ENCODE measurements at places on chromosomes 11 and 22.

DNA sequence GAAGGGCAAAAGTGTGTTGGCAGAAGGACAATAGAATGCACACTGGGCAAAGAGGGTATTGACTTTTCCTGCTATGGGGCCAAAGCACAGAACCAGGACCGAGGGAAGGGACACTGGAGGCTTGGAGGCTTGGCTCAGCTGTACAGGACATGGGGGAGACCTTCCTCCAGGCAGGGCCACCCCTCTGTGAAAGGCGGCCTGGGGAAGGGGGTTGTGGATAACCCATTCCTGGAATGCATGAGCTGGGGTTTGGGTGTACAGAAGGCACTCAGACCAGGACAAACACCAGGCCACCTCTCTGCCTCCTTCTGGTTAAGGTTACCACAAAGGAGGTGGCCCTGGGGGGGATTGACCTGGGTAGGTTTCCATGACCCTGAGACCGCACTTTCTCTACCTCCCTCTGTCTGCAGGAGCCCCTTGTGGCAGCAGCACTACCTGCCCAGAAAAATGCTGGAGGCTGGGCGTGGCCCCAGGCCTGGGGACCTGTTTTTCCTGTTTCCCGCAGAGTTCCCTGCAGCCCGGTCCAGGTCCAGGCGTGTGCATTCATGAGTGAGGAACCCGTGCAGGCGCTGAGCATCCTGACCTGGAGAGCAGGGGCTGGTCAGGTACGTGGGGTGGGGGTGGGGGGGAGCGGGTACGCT lies 9.6 kb downstream of the P2RY2 start:
- peak; percentile 20 for DNase-seq

DNA sequence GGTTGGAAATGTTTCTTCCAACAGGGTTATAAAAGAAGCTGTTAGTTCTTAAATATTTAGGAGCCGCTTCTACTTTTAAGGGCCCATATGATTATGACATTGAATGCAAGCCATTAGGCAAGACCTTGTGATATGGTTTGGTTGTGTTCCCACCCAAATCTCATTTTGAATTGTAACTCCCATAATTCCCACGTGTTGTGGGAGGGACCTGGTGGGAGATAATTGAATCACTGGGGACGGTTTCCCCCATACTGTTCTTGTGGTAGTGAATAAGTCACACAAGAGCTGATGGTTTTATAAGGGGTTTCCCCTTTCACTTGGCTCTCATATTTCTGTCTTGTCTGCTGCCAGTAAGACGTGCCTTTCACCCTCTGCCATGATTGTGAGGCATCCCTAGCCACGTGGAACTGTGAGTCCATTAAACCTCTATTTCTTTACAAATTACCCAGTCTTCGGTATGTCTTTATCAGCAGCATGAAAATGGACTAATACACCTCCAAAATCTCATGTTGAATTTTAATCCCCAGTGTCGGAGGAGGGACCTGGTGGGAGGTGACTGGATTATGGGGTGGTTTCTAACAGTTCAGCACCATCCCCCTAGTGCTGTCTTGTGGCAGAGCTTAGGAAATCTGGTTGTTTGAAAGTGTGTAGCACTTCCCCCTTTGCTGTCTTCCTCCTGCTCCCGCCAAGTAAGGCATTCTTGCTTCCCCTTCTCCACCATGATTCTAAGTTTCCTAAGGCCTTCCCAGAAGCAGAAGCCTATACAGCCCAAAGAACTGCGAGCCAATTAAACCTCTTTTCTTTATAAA lies 4.3 kb downstream of the CD59 start:
- no peak for DNase-seq

- DNase-seq = peak; percentile 95
Observed at GRCh38 chr11:59106363-59107336, at the start of gene FAM111B. TSS of gene FAM111B (plus strand) at chr11:59107237. CDS start at chr11:59109626, 2,389 bp downstream.

DNA sequence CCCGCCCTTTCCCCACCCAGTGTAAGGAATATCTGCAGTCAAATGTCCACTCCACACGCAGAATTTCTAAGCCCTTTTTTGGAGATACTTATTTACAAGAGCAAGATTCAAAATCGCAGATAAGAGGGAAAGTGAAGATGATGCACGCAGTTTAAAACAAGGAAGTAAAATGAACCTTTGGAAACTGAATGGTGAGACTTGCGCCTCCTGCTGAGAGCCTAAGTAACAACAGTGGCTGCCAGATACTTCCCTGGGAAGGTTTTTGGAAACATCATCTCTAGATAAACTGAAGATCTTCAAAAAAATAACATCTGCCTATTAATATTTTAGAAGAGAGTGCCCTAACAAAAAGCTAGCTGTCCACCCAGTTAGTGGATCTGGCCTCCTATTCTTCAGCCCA lies 963.1 kb upstream of the FAT3 start:
- no peak for DNase-seq

DNA sequence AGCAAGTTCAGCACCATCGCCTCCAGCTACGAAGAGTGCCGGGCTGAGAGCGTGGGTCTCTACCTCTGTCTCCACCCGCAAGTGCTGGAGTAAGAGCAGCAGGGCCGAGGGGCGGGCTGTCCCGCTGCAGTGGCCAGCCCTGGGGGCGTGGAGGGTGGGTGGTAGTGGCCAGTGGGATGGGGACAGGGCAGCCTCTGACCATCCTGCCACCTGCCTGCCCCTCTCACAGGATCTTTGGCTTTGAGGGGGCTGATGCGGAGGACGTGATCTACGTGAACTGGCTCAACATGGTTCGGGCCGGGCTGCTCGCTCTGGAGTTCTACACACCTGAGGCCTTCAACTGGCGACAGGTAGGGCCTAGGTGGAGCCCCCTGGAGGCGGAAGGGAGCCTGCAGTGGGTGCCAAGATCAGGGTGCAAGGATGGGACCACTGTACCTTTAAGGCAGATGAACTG lies 15.0 kb upstream of the BBS1 start:
- no peak for DNase-seq

DNA sequence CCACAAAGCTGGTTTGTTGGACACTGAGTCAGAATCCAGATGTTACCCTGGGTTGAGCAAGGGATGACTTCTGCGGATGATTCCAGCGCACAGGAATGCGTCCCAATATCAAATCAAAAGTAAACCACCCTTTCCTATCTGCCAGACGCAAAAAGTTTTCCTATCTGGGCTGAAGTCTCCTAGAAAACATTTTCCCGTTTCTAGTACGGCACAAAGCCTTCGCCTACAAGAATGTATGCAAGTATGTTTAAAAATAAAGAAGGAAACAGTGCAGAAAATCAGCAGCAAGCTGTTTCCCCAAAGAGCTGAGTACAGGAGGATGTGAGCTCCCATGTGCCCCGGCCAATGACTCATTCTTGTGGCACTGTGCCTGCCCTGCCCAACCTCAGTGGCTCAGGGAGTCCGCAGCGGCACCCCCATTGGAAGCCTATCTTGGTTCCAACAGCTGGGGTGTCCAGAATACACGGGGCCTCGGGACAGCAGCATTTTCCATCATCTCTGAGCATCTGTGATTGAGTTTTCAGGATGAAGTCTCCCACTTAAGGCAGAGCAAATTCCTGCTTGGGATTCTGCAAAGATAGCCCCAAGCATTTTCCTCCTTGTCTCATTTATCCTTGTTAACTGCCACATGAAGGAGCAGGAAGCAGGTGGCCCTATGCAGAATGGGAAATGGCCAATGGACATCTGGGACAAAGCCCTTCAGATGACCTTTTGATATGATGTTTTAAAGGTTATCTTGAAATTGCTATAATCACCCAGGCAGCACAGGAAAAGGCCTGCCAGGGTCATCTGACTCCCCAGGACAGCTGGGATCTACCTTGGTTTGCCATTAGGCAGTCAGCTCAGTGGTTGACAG lies 17.5 kb downstream of the KCNJ5 start:
- DNase-seq = no peak

DNA sequence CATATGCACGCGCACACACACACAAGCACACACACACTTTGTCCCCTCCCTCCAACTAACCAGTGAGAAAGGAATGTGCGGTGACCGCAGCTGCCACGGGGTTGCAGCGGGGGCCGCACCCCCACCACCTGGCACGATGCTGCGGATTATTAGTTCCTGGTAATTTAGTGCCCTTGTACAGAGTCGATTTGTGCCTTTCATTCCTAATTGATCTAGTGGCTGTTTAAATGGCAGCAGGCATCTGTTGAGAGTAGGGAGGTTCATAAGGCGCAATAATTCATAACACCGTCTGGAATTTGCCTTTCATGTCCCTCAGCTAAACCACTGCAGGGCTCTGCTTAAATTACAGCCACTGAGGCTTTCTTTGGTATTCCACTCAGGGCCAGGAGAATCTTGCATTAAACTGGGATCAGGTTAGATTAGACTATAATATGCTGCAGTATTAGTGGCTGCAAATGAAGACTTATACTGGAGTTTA lies 113.7 kb downstream of the FEZ1 start:
- DNase-seq = no peak

GRCh38 chr22:19987394-19988306 lies 29.0 kb downstream of the ARVCF start:
- DNase-seq = no peak

- DNase-seq = no peak
Observed at GRCh38 chr11:61037441-61038093, 64.7 kb upstream of the CD5 start.

GRCh38 chr11:64284048-64284961 lies at the start of gene BAD:
TSS of gene BAD (minus strand) at chr11:64284665. CDS start at chr11:64284368, 297 bp downstream.
- DNase-seq = peak; percentile 94

- no peak for DNase-seq
Observed at GRCh38 chr11:23079382-23079813, 219.1 kb upstream of the CCDC179 start.

- no peak for DNase-seq
Observed at GRCh38 chr22:31958625-31959239, 14.4 kb downstream of the YWHAH start.

GRCh38 chr11:1333860-1334259 lies 24.4 kb upstream of the TOLLIP start:
- DNase-seq = no peak

DNA sequence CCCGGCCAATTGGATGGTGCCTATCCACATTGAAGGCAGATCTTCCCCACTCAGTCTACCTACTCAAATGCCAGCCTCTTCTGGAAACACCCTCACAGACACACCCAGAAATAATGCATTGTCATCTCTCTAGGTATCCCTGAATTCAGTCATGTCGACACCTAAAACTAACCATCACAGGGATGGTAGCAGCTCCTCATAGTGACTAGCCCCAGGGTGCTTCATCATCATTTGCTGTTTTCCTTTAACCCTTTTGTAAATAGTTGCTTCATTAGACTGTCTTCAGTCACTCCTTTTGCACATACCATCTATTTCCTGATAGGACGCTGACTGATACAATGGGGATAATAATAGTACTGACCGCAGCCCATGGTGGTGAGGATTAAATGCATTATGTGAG lies 18.8 kb upstream of the AMOTL1 start:
- no peak for DNase-seq

DNA sequence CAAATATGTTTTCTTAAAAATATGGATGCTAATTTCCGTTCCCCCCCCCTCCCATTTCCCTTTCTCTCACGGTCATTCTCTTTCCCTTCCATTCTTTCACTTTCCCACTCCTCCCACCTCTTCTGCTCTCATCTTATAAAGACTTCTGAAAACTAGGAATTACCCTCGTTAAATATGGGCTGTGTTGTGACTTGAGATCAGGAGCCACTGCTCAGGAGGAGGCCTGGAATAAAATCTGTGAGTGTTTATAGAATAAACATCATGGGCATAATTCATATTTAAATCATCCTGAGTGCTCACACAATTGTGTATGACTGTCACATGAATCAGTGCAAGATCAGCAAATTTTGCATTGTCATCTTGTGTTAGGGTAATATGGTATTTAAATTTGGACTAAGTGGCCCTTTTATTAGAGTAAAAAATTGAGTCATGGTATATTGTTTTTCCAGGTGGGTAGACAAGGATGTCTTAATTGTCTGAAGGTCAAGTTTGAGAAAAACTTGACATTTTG lies 208.0 kb downstream of the DDX10 start:
- DNase-seq = no peak

GRCh38 chr11:83666149-83666548 lies 380.0 kb upstream of the CCDC90B start:
- DNase-seq = no peak

GRCh38 chr11:77421041-77421723 lies 52.7 kb downstream of the PAK1 start:
- DNase-seq = no peak

DNA sequence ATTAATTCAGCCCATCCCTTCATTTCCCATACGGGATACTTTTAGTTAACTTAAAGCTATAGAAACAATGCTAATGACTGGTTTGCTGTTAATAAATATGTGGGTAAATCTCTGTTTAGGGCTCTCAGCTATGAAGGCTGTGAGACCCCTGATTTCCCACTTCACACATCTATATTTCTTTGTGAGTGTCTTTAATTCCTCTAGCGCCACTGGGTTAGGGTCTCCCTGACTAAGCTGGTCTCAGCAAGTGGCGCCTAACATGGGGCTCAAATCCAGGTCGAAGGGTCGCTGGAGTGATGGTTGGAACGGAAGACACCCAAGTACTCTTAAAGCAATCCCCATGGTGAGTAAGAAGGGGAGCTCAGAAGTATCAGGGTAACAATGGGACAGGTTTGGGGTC lies 14.4 kb upstream of the OOSP1 start:
- DNase-seq = no peak

GRCh38 chr11:29100967-29101366 lies 915.9 kb downstream of the KCNA4 start:
- DNase-seq = no peak

DNA sequence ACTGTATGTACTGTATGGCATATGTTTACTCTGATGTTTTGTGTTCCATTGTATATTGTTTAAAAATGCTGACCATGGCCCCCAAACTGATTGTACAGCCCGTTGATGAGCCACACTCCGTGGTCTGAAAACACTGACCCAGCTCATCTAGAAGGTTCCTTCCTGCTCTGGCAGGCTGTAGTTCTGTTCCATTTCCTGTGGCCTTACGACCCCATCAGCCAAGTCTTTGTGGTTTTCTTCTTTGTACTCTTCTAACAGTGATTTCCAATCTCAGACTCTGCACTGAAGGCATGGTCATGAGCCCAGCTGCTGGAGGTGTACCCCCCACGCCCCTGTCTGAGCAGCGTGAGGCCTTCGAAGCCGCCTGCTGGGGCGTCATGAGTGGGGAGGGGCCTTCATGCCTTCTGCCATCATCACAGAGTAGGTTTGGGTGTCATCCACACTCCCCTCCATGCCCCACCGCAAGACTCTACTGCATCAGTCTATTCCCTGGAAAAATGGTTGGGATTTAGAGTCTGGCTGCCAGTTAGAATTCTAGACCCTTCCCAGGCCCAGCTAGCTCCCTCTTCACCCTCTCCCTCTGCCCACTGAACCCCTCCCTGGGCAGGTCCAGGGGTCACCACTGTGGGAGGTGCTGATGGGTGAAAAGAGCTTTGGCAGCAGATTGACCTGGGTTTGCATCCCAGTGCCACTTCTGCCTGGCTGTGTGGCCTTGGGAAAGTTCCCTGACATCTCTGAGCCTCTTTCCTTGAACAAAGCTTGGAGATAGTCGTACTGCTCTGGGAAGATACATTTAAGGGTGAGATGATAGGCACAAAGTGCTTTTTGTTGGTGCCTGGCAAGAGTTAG lies 11.3 kb upstream of the C11orf96 start:
- DNase-seq = no peak

Measured in NCI-H774 (cell line).